ELR (cell line): ENCODE measurements at places on chromosomes 5 and 9.
A peak's percentile ranks its signal among the peaks of the same experiment; 100 is the strongest.

DNA sequence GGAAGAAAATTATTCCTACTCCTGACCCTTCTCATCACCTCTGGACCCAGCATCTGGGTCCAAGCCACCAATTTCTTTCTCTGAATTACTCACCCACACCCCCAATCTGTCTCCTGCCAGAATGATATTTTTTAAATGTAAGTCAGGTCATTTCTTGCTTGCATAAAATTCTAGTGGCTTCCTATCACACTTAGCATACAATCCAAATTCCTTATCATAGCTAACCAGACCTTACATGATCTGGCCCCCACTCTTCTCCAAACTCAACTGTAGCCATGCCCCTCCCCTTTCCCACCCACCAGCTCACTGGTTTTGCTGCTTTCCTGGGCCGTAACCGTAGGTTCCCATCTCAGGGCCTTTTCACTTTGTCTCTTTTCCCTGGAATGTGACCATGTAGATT lies 15.2 kb downstream of the HTR4 start:
- no peak for DNase-seq

GRCh38 chr9:95143591-95144561 lies 173.6 kb downstream of the FANCC start:
- DNase-seq, result no peak

DNA sequence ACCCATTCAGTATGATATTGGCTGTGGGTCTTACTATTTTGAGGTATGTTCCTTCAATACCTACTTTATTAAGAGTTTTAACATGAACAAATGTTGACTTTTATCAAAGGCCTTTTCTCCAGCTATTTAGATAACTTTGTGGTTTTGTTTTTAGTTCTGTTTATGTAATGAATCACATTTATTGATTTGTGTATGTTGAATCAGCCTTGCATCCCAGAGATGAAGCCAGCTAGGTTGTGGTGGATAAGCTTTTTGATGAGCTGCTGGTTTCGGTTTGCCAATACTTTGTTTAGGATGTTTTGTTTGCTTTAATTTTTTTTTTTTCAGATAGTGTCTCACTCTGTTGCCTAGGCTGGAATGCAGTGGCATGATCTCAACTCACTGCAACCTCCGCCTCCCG lies 609.0 kb upstream of the COX7C start:
- DNase-seq, result no peak

GRCh38 chr9:115444959-115445358 lies 327.0 kb upstream of the TNC start:
- DNase-seq, result no peak

DNA sequence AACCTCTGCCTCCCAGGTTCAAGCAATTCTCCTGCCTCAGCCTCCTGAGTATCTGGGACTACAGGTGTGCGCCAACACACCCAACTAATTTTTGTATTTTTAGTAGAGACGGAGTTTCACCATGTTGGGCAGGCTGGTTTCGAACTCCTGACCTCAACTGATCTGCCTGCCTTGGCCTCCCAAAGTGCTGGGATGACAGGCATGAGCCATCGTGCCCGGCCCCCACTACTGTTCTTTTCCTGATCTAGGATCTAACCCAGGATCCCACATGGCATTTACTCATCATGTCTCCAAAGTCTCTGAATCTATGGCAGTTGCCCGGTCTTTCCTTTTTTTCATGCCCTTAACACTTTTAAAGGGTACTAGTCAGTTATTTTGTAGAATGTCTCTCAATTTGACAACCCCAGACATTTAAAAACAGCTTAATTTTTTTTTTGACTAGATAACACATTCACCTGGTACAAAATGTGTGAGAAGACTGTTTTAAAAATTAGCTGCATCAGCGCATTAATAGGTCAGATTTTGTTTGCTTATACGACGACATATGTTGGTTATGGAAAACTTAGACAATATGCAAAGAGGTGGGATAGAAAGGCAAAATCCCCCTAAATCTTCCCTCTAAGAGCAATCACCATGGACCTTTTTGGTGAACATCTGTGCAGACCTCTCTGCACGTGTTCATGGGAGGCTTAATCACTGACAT lies 46.5 kb downstream of the STOM start:
- DNase-seq, result no peak

DNA sequence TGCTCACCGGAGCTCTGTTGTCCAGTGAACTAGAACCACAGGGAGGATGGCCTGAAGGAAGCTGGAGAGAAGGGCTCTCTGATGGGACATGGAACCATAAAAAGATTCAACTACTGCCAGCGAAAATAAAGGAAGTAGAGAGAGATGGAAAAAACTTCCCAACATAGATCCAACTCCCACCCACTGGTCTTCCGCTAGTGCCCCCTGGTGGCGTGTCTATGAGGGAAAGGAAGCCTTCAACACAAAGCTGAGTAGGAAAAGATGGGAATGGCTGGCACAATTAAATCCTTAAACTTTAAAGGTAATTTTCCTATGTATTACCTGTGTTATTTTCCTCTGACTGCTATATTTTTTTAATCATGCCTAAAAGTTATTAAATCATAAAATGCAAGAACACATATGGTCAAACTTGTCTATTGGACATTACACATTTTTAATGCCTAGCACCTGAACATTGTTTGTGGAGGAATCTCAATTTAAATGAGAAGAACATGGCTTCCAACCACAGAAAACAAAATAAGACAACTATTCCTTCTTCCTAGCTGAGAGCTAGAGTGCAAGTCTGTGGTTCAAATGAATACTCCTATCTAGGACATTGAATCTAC lies 51.5 kb downstream of the CEP120 start:
- DNase-seq, result peak; percentile 55

DNA sequence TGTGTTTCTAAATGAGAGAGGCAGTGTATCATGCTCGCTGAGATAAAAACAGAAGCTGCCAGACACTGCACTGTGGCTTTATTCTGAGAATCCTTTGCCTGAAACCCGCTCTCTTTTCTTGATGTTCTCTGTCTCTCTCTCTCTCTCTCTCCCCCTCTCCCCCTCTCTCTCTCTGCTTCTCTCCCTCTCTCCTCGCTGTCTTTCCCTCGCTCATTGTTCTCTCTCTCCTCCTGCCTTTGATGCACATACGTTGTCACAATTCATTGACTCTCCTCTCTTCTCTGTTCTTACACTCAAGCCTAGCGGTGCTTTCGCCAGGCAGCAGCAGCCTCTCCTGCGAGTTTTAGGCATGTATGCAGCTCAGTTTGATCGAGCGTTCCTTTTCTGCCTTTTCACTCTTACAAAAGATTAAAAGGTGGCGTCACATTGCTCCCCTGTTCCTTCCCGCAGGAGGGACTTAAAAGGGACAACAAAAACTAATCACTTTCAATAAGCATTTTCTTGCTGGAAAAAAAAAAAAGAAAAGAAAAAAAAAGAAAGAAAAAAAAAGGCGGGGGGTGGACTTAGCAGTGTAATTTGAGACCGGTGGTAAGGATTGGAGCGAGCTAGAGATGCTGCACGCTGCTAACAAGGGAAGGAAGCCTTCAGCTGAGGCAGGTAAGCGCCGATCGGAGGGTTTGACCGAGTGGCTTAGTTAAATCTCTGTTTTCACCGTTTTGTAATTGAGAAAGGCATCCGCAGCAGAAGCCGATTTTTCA lies 717.9 kb upstream of the WWC1 start:
- DNase-seq, result peak; percentile 26

DNA sequence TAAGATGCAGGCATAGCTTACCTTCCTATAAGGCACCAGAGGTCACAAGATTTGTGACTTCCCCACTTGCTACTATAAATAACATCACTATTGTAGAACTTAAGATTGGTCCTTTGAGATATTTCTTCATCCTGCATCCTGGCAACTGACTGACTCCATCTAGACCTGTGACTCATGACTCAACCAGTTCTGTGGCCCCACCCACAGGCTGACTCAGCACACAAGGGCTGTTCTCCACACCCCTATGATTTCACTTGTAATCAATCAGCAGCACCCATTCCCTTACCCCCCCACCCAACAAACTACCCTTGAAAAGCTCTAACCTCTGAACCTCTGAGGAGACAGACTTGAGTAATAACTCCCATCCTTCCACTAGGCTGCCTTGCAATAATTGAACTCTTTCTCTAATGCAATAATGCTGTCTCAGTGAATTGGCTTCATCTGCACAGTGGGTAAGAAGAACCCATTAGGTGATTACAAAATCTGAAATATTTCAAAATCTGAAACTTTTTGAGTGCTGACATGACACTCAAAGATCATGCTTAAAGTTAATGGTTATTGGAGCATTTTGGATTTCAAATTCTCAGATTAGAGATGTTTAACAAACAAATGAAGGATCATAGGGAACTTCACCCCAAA lies 296.7 kb downstream of the ARL15 start:
- DNase-seq, result peak; percentile 90

DNA sequence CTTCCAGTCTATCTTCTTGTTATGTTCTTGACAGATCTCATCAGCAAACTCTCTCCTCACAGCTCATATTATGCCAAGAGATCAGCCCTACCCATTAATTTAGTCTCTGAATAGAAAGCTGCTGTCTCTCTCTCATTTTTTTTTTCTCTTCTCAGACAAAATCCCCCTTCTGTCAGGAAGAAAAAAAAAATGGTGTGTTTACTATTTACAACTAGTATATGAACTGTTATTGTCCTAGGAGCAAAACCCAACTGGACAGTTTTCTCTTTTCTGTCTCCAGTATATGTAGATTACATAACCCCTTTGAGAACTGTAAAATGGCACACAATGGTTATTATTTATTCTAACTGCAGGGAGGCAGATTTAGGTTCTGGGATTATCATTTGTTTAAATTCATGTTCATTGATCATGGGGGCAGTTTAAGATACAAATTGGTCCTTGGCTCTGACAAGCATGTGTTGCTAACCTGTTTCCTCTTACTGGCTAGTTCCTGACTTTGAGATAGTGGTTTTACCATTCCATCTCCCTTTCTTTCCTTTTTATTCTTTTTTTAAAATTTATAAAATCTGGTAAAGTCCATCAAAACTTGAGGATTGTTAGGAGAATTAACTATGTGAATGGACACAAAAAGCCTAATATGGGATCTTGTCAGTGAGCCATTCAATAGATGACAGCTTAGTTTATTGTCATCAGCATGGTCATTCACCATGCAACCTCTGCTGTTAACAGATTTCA lies 210.0 kb upstream of the PAPPA start:
- DNase-seq, result no peak

DNA sequence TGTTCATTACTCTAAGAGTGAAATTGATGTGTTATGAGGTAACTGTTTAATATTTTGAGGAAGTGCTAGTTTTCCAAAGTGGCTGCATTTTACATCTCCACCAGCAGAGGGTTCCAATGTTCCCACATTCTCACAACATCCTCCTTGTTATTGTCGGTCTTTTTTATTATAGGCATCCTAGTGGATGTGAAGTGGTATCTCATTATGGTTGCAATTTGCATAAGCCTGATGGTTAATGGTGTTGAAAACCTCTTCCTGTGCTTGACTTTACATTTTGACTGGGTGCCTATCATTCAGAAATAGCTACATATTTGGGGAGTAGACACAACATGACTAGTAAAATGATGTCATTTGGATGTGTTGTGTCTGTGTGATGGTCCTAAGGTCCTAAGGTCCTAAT lies 143.6 kb downstream of the MRPS30 start:
- DNase-seq, result peak; percentile 53

GRCh38 chr5:91188755-91189154 lies 194.4 kb downstream of the ARRDC3 start:
- no peak for DNase-seq

GRCh38 chr9:91820126-91820750 lies 129.8 kb downstream of the ROR2 start:
- DNase-seq, result no peak

DNA sequence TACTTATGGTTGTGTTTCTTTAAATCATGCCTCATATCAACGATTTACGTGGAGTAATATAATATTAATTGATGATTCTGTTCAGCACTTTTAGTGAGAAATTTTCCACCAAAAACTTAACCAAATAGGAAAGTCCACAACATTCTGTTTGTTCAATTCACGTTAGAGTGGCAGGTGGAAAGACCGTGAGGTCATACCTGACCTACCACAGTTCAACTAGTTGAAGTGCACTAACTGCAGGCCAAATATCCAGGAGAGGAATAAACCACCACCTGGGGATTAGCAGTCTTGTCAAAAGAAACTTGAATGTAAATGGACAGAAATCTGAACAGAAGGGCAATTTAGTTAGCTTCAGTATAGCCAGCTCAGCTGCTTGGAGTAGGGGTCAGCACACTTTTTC lies 577.7 kb downstream of the KIF4B start:
- no peak for DNase-seq

DNA sequence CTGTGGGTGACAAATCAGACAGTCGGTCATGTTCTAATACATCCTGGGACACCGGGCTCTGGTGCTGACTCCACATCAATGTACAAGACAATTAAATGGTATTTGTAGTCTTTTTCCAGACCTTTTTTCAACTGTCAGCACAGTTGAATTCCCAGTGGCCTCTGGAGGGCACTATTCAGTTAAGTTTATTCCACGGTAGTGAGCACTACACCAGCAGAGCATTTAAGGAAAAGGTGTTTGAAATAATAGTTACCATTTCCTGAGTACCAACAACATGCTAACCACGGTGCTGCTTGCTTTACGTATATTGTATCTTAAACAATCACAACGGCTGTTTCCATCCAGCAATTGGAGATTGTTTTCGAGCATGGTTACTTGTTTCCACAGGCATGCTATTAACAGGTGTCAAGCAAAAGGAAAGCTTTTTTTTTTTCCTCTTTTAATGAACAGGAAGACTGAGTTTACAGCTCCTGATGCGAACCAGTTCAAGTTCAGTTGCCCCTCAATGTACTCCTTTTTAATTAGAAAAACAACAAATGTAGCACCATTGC lies 186.7 kb downstream of the PDZD2 start:
- DNase-seq, result peak; percentile 79

DNA sequence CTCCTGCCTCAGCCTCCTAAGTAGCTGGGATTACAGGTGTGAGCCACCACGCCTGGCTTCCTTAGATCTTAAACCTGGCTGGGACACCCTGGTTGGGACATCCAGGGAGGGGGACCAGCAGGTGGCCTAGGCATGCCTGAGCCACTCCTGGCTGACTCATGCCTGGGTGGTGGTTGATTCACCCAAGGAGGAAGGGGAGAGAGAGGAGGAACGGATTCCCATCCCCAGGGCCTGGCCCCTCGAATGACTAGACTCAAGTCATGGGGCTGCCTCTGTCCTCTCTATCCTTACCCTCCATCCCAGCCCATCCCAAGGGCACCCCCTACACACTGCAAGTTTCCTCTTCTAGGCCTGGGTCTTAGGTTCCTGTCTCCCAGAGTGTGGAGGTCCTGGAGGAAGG lies 12.7 kb downstream of the EEIG1 start:
- peak; percentile 90 for DNase-seq

DNA sequence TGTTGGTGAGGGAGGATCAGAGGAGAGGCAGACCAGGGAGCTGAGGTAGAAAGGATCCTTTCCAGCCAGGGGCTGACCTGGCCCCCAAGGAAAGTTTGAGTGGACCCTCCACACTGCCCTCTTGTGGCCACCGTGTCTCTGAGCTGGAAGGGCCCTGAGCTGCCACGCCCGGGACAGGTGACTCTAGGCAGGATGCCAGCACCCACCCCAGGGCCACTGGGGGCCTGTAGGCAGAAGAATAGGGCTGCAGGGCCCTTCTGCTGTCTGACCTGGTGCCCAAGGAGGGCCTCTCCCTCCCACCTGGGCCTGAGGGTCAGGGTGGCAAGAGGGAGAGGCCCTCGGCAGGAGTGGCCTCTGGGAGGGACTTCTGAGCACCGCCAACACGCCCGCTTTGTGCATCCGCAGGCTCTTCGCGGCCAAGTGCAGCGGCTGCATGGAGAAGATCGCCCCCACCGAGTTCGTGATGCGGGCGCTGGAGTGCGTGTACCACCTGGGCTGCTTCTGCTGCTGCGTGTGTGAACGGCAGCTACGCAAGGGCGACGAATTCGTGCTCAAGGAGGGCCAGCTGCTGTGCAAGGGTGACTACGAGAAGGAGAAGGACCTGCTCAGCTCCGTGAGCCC lies 76.8 kb downstream of the LMX1B start:
- peak; percentile 45 for DNase-seq

- peak; percentile 79 for DNase-seq
Observed at GRCh38 chr9:84136119-84136868, 155.7 kb downstream of the RMI1 start.
